ENCODE measurements at places on chromosomes 7 and 10.
A peak's percentile ranks its signal among the peaks of the same experiment; 100 is the strongest.

GRCh38 chr7:143487566-143487965 is 9.9 kb downstream of the TAS2R41 start:
- no peak for DNase-seq

DNA sequence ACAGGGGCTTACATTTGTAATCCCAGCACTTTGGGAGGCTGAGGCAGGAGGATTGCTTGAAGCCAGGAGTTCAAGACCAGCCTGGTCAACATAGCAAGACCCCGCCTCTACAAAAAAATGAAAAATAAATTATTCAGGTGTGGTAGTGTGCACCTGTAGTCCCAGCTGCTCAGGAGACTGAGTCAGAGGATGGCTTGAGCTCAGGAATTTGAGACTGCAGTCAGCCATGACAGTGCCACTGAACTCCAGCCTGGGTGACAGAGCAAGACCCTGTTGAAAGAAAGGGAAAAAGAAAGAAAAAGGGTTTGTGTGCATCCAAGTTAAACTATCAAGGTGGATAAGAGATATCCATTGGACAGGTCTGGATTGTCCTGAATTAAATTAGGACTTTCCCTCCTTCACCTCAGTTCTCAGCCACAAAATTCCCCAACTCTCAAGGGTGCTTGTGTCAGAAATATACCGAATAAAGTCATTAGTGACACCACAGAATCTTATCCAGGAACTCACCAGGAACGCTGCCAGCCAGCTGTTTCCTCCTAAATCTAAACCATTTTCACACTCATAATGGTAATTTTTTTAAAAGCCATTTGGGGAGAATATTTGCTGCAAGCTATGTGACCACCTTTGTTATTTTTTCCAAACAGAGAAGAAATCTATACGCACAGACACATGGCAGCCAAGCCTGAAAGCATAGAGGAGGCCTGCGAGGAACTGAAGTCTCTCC is 12.0 kb downstream of the AFAP1L2 start:
- no peak for DNase-seq

- no peak for DNase-seq
Observed at GRCh38 chr7:44287488-44288380, 37.7 kb downstream of the CAMK2B start.

- DNase-seq: no peak
Observed at GRCh38 chr7:130160455-130160854, 44.8 kb downstream of the TMEM209 start.

DNA sequence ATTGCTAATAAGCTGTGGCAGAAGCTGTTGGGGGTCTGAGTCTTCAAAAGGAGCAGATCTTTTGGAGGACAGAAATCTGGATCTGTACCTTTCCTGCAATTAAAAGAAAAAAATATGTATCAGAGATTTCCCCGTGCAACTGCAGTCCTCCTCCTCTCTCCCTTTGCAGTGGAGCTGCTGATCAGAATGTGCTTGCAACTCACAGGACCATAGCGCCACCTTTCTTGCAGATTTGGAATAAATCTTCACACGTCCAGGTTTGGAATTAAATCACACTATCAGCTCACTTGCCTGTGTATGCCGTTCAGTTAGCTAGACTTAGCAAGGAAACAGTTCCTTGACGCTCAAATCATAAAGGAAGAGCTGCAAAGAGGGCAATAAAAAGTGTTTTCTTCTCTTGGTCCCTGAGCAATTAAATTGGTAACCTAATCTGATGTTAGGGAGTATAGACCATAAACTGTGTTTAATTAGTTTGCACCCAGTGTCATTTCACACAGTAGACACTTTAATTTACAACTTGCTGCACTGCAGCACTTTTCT is 77.4 kb downstream of the PON1 start:
- no peak for DNase-seq

GRCh38 chr7:132489776-132490237 is 86.5 kb downstream of the PLXNA4 start:
- no peak for DNase-seq

GRCh38 chr10:4725917-4726606 is 99.9 kb upstream of the AKR1E2 start:
- DNase-seq: no peak

DNA sequence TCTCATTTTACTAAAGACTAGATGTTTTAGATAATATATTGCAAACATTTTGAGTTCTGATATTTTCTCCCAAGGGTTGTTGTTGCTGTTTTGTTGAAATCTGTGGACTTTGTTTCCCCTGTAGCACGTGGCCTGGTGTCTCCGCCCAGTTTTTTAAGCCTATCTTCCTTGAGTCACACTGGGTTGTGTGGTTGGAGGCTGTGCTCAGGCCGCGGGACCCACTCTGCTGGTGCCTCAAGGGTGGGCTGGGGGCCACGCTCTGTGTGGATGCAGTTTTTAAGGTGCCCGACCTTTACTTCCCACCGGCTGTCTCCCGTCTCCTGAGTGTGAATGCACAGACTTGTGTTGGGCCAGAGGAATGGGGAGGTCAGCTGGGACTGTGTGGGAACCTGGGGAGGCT is 4.2 kb upstream of the PRAP1 start:
- DNase-seq: no peak

DNA sequence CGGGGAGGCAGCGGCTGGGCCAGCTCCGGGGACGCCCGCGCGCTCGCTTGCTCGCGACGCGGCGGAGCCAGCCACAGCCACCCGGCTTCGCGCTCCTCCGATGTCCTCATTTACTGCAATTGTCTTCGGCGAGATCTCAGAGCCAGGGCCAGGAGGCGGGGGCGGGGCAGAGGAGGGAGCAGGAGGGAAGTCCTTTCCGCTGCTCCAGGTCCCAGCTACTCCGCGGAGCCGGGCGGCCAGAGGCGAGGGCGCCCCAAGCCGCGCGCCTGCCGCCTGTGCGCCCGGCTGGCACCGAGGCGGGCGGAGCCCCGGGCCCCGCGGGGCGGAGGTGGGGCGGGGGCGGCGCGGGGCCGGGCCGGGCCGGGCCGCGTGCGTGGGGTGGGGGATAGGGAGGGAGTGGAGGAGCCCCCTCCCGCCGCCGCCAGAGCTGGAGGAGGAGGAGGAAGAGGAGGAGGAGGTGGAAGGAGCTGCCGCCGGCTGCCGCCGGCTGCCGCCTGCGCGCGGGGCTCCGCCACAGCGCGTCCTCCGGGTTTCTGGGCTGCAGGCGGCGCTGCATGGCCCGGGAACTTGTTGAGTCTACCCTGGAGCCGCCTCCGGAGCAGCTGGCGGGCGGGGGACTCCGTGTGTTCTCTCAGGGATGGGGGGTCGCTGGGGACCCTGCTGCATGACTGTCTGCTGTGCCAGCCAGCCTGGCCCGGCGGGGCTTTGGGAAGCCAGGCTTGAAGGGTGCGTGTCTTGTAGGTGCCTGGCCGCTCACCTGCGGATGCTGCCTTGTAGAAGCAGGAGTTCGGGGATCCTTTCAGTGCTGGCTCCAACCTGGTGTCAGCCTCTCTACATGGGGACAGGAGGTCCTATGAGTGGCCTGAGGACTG is at the start of gene INSYN2A:
Gene INSYN2A, minus strand, starts transcription at position 310 of the 872 bp plus-strand sequence. CDS start 20,196 bp downstream, outside the sequence.
- no peak for DNase-seq

DNA sequence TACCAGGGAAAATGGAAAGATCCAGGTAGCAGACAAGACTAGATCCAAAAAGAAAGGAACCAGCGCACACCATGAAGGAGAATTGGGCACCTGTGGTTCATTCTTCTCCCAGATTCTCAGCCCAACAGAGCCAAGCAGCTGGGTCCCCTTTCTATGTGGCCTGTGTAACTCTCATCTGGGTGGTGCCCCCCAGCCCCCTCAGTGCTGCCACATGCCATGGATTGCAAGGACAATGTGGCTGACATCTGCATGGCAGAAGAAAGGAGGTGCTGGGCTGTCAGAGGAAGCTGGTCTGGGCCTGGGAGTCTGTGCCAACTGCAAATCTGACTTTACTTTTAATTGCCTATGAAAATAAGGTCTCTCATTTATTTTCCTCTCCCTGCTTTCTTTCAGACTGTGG is 21.4 kb downstream of the PRSS2 start:
- no peak for DNase-seq

DNA sequence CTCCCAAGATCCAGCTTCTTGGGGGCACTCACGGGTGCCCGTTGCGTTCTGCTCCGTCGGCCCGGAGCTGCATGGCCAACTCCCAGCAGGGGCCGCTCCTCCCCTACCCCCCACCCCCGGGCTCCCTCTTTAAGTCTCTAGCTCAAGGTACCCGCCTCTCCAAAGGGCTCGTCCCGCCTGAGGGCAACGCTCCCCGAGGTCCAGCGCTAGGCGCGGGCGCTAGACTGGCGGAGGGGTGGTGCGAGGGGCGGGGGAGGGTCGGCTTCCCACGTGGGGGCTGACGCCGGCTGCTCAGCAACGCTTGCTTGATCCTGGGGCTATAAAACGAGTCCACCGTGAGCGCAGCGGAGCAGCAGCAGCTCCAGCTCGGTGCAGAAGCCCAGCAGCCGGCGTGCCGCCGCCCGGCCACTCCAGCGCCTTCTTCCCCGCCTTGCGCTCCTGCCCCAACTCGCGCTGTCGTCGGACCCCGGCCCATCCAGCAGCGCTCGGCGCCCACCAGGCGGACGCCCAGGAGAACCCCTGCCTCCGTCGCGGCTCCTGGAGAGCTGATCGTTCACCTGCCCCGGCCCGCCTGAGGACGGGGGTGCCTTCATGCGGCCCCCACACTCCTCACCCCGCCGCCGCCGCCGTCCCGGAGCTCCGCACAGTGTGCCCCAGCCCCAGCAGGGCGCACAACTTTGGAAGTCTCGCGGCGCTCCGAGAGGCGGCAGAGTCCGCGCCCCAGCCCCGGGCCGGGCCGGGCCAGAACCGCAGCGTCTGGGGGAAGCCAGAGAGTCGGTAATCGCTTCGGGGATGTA is at the start of gene ADRA2A:
Gene ADRA2A, plus strand, starts transcription at position 348 of the 797 bp plus-strand sequence. CDS start 968 bp downstream, outside the sequence.
- DNase-seq: no peak

DNA sequence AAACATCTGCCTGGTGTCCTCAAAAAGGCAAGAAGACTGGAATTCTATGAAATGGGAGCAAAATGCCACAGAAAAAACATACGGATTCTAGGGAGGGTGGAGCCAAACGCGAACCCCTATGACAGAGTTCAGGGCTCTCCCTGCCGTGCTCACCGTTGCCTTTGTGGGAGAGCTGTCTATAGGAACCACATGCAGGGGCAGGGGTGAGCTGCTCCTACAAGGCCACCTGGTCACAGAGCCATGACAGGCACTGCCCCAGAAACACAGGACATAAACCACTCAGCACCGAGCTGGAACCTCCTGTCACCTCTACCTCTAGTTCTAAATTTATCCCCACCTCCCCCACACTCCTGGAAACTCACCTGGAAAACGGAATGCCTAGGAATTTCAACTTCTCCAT is 155.1 kb upstream of the ZNF32 start:
- DNase-seq: no peak

GRCh38 chr10:78229489-78229888 is 195.8 kb downstream of the RPS24 start:
- DNase-seq: no peak

DNA sequence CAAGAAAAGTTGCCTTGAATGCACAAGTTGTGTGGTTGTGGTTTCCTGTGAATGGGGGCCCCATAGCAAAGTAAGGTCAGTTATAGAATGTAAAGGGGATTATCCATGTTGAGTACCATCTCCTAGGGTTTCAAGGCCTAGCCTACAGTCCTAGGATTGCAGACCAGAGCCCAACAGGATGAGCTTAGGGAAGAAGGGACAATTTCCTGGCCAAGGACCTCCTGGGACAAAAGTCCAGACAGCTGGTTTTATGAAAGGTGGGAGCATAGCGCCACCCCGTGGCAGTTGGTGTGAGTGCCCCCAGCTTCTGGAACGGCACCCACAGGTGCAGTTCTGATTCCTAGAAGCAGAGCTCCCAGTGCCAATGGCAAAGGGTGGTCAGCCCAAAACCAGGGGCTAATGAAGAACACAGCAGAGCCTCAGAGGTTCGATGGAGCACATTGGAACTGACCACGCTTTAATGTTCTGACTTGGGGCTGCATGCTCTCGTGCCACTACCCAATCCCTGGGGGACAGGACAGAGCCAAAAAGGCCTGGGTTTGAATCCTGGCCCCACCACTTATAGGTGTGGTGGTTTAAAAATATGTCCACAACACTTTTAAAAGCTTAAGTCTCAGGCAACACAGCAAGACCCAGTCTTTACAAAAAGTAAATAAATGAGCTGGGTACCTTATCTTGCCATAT is 25.8 kb upstream of the TMEM120A start:
- peak; percentile 76 for DNase-seq

DNA sequence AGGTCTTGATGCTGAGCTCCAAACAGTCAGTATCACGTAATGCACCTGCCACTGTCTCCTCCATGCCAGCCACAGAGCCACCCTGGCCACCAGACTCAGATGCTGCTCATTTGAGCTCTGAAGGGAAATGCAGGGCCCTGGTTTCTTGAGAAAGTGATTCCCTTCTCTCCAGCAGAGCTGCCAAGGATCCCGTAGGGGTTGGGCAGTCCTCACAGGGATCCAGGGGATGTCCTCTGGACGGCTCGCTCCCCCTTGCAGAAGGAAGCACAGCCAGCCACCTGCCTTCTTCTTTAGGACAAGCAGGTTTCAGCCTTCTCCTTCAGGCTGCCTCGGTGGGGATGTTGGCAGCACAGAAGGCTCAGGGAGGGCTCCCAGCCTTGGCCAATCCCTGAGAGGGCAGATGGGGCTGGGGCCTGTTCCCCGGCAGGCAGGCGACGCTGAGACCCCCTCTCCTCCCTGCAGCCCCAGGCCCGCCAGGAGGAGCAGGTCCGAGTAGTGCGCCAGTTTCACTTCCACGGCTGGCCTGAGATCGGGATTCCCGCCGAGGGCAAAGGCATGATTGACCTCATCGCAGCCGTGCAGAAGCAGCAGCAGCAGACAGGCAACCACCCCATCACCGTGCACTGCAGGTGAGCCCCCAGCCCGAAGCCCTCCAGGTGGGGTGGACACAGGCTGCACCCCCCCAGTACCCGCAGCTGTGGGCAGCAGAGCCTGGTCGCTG is 48.9 kb downstream of the MKI67 start:
- no peak for DNase-seq

DNA sequence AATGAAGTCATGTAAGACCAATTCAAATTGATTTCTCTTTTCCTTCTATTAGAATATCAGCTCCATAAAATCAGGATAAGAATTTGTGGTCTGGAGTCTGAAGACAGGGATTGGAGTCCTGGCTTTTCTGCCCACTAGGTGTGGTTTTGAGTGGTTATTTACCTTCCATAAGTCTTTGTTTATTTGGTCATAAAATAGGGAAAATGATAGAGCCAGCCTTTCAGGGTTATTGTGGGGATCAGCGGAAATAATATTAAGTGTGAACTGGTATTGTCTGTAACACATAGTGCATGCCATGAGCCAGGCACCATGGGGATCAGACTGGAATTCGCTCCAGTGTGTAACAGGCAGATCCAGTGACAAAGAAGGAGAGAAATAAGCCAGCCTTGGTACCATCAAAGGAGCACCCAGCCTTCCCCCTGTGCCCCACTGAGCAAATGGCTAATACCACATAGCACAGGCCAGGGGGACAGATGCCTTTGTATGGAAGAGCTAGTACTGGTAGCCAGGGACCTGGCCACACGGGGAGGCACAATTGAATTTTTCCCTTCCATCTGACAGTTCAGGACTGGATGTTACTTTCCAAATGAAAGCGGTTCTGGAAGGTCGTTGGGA is 509.7 kb upstream of the PODXL start:
- DNase-seq: no peak

DNA sequence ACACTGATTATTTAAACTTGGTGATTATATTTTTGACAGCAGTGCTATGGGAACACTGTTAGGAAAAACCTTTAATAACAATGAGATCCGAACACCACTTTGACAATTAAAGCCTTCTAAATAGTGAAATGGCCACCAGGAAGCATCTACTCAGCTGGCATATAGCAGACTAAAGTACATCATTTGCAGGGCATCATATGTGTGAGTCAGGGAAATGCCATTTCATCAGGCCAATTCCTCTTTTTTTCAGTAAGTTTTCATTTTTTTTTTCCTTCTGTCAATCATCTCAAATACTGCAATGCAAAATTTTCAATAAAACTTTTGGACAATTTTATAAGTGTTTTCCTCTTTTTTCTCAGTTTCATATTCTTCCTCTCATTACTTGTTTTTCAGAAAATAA is 521.4 kb upstream of the SEMA3D start:
- no peak for DNase-seq

GRCh38 chr7:18369011-18369410 is 126.5 kb upstream of the HDAC9 start:
- DNase-seq: no peak
